RPMI8226 (cell line): ENCODE measurements at places on chromosomes 1 and 21.

DNA sequence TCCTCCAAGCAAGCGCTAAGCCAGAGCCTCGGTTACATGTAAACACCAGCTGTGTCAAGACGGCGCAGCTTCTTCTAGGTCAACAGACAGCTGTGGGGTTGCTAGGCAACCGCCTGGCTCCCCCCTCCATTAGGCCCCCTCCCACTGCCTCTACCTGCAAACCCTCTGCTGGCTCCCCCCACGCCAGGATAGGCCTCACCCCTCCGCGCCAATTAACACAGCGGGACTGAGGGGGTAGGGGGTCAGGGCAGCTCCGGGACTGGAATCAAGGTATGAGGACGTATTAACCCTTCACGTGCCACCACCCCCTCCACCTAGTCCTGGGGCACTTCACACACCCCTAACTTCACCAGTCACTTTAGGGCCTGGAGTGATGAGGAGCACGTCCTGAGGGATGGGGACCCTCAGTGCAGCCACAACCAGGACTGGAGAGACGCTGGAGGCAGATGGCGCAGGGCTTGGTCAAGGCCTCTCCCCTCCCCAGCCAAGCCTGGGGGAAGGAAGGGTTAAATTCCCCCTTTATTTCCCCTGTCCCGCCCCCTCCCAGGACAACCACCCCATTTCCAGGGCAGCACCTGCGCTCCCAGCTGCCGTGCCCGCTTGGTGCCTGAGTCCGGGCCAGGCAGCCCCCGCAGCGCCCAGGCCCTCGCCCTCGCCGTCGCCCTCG lies 37.4 kb upstream of the WASF2 start:
- DNase-seq: peak; percentile 39

GRCh38 chr1:182601913-182602312 lies 2.3 kb downstream of the RGS16 start:
- no peak for DNase-seq

- peak; percentile 91 for DNase-seq
Measured at GRCh38 chr1:203038217-203038741, 12.0 kb downstream of the PPFIA4 start.

DNA sequence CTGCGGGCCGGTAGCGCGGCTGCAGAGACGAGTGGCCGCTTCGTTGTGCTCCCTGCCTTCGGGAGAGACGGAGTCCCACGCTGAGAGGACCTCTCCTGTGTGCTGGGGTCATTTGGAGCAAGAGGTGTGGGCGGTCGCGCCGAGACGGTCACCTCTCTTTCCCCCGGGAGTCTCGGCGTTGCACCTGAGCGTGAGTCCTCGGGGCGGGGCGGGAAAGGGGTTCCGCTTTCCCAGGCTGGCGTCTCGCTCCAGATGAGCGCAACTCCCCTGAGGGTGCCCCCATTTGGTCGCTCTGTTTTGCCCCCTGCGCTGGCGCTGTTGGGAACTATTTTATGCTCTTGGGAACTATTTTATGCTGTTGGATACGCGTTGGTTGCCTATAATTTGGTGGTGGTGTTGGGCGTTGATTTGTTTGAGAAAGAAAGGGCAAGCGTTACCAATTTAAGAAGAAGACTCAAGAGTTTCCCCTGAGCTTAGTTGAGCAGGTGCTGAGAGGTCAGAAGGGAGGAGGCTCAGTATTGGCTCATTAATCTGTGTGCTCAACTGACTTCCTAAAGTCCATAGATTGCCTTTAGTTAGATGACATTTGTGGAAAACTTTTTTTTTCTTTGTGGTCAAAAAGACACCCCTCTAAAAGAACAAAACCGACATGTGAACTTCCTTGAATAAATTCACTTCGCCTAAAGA lies 683 bp downstream of the LRRC8B start:
- peak; percentile 66 for DNase-seq

DNA sequence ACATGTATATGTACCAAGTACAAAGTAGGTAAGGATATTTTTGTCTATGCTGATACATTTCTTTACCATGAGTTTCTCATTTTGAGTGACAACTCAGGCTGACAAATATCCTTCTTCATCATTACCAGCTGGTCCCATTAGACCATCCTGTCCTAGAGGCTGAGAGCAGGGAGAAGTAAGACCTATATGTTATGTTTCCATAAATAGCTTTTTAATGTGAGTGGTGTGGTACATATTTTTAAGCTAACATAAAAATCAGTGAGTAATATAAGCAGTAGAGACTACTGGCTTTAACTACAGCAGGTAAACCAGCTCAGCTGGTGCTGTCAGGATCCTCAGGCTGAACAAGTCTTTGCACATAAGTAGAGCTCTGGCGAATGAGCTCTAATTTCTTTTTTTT lies 62.4 kb downstream of the CLEC20A start:
- DNase-seq: no peak

- no peak for DNase-seq
Measured at GRCh38 chr1:159908031-159908940, 8.3 kb upstream of the CFAP45 start.

DNA sequence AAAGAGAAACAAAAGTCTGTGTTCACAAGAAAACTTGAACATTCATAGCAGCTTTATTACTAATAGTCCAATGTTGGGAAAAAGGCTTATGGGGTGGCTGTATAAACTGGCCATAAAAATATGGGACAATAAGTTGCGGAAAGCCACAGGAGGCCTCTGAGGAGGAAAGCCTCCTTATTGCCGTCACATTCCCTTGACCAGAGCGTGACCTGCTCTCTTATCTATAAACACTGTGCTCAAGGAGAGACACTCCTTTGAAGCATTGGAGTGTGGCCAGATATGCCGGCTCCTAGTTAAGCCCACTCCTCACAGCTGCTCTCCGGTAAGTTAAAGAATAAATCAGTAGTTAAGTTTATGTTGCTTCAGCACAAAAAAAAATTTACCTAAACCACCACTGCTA lies 19.7 kb downstream of the OR6Y1 start:
- DNase-seq: no peak

GRCh38 chr1:109559995-109560394 lies 11.6 kb downstream of the GNAI3 start:
- no peak for DNase-seq

DNA sequence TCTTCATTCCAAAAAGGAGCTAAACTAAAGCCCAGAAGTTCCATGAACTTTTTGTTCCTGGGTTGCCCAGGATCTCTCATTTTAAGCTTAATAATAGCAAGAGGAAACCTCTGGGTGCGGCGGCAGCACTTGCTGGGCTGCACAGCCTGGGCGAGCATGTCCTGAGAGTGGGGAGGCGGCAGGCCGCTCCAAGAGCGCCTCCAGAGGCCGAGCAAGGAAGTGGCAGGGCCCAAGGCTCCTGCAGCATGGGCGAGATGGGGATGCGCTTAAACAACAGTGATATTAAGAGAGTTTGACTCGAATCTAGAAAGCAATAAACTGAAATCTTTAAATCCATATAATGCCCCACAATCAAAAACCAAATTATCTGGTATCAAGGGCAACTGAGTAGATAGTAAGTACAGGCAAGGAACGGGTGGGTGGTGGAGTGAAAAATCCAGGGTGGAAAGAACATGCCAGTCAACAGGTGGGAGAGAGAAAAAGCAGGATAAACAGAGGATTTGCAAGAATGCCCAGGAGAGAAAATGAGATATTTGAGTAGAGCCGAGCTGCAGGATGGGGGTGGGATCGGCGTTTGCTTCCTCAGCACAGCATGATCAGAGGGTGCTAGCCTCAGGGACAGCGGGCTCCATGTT lies 14.1 kb upstream of the TNR start:
- peak; percentile 51 for DNase-seq

DNA sequence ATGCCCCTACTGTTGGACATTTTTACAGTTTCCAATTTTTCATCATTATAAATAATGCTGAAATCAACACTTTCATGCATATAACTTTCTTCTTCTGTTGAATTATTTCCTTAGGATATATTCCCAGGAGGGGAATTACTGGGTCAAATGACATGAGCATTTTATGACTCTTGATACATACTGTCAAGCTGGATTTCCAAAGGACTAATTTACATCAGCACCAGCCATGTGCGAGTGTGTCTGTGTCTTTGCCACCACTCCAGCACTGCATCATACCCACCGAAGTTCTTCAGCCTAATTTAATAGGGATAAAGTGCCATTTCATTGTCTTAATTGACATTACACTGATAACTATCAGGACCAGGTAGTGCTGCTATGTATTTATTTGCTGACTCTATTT lies 146.7 kb downstream of the CSMD2 start:
- no peak for DNase-seq

DNA sequence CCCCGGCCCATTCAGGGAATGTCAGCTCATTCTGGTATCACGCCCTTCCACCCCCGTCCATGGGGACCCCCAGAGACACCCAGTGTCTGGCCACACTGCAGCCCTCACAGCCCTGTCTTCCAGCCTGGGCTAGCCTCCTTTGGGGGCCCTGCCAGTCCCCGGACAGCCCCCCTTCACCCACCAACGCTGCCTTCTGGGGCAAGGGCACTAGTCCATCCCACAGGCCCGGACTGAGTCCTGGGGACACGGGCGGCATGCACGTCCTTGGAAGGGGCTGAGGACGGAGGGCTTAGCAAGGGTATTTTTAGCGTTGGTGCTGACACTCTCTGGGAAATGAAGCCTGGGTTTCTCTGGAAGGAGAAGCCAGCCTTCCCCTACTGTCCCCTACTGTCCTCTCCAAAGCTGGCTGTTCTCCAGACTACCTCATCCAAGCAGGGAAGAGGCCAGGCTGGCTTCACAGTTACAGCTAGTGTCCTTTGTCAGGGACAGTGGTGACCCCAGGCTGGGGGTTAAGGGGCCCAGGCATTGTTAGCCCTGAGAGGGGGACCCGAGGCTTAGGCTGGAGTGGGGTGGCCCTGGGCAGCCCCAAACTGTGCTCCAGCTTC lies 39.5 kb downstream of the COQ8A start:
- DNase-seq: no peak

DNA sequence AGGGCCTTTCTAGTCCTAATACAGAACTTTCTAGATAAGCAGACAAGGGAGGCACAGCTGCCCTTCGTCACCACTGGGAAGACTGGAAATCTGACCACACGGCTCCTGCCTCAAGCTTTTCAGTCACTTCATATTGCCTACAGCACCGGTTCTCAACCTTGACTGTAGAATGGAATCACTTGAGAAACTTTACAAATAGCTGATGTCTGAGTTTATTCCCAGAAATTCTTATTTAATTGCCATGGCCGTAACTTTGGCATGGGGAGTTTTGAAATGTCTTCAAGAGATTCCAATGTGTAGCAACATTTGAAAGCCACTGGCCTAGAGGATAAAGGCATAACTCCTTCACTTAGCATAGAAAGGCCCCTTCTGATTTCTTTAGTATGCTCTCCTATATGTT lies 42.4 kb upstream of the STMN1 start:
- DNase-seq: no peak

DNA sequence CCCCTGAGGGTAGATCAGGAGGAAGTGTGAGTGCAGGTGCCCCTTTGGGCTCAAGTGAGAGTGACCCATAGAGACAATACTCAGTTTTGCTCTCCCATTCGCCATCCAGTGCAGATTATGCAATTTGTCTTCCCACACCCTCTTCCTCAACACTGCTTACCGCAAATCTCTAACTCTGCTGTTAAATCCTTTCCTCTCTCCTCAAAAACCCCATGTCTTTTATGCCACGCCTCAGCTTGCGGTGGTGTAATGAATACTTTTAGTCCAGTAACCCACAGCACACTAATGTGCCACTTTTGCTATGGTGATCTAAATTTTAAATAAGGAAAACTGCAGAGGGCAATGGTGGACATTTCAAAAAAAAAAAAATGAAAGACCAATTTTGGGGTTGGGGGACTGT lies 57.7 kb downstream of the PRRX1 start:
- no peak for DNase-seq

DNA sequence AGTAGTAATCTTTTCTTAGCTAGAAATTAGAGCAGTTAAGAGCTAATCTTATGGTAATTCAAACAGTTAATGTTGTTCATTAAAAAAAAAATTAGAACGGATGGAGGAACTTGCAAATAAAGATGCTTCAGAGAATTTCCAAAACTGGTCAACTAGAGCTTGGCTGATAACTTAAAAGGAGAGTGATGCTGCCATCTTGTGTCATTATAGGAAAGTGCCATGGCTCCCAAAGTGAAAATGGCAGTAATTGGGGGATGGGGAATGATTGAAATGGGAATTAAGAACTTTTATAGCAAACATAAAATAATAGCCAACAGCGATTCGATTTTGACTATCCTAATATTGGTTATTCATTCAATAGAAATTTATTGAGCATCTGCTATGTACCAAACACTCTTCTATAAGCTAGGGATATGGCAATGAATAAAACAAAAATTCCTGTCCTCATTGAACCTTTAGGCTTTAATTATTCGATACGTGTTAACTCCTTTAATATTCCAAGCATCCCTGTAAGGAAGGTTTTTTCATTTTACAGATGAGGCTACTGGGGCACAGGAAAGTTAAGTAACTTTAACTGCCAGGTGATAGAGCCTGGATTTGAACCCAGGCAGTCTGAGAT lies 5.7 kb upstream of the PLPP3 start:
- peak; percentile 53 for DNase-seq

GRCh38 chr1:78913950-78914349 lies 92.6 kb downstream of the ADGRL4 start:
- no peak for DNase-seq

DNA sequence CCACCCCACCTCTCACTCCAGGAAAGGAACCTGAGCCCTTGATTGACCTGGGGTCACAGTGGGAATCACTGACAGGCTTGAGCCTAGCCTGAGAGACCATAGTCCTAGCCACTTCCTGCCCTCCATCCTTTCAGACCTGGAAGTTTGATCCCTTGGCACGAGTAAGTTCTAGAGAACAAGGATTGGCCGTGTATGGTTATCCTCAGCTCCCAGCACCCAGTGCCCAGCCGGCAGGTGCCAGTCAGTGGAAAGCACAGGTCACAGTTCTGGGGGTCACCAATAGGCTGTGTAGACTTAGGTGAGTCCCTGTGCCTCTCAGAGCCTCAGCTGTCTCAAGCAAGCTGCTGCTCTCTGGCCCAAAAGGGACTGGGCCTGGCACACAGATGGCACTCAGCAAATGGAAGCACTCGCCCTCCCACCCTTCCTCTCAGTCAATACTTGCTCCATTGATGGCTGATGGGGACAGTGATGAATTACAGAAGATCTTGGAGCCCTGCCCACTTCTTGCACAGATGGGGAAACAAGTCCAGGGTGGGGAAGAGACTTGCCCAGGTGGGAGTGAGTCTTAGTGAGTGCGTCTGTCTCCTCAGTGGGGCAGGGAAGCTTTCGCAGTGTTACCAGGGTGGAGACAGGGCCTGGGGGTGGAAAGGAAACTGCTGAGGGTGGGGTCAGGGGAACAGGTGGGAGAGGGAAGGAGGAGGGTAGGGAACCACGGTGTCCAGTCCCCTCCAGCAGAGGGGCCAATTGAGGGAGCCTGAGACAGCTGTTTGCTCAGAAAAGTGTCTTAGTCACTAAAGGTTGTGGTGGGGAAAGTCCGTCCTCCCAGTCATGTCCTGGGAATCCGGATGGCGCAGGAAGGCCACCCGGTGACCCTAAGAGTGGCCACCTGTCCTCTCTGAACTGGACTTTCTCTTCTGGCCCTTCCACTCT lies 2.6 kb upstream of the KCNQ4 start:
- no peak for DNase-seq

GRCh38 chr1:165486663-165487062 lies 41.7 kb upstream of the RXRG start:
- no peak for DNase-seq

GRCh38 chr1:107339775-107340174 lies 198.9 kb downstream of the NTNG1 start:
- no peak for DNase-seq
